SJSA1 (cell line): ENCODE measurements at places on chromosomes 6 and 20. TPM values are rescaled to one million over a fixed set of nuclear protein-coding genes. Genes with fewer than 3 reads are reported as not detected.

TMC2 gene
- total RNA-seq, result not detected in 2 replicates

OPRM1 gene
- not detected in 2 replicates for total RNA-seq

ABHD12 gene
- 70.9 and 117 TPM in 2 replicates for total RNA-seq

SMLR1 gene
- not detected in 2 replicates for total RNA-seq

SLC4A11 gene
- 0.24 TPM in 1 of 2 replicates, not detected in the other for total RNA-seq

HTR1E gene
- not detected in 2 replicates for total RNA-seq

OR12D3 gene
- not detected in 2 replicates for total RNA-seq

DNA sequence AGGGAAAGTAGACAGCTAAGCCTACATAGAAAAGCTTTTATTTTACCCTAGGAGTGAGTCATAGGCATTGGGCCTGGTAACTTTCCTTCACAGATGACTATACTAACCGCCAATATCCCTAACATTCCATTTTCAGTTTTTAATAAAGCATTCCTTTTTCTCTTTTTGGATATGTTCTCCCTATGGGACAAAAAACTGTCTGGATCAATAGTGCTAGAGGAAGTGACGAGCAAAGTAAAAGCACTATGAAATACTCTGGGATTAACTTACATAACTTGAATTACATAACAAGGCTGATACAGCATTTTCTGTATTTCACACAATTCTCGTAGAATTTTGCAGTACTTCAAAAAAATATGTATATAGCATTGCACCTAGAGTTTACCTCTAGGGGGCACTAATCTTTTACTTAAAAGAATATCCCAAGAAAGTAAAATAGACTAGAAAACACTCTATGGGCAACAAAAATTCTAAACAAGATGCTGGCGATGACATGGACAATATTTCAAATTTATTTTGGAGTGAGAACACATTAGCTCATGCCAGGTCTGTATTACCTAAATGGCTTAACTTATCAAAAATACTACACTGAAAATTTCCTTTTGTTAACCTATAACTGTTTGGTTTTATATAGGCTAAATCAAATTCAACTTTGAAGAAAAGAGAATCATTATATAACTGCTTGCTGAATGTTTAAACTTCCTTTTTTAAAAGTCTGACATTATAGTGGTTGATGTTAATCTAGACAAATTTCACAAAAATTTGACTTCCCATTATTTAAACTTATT, 66.3 kb upstream of the DST start:
- peak; percentile 81 for DNase-seq

- no peak for DNase-seq
Observed at GRCh38 chr6:124438546-124439065, 523.6 kb upstream of the RNF217 start.

GRCh38 chr20:41182296-41183212, 45.2 kb downstream of the PLCG1 start:
- DNase-seq, result peak; percentile 39

DNA sequence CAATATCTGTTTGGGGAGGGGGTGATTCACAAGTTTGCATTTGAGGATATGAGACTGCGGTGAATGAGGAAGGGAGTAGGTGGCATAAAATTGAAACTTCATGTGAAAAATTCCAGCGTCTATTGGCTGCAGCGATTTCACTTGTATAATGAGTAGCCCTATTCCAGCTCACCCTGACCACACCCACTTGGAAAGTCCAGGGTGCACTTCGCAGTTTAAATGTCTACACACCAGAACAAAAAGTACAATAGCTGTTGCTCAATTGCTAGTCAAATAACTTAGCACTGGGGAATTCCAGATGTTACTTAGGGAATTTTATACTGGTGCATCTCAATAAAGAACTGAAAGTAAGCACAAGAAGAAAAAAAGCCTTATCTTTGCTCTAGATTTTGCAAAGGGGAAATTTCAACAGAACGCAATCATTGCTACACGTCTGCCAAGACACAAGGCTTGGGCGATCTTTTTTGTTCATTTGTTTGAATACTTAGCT, 6.3 kb downstream of the TNFAIP3 start:
- peak; percentile 73 for DNase-seq

GRCh38 chr6:23177806-23178205, 608.4 kb downstream of the HDGFL1 start:
- DNase-seq, result no peak

DNA sequence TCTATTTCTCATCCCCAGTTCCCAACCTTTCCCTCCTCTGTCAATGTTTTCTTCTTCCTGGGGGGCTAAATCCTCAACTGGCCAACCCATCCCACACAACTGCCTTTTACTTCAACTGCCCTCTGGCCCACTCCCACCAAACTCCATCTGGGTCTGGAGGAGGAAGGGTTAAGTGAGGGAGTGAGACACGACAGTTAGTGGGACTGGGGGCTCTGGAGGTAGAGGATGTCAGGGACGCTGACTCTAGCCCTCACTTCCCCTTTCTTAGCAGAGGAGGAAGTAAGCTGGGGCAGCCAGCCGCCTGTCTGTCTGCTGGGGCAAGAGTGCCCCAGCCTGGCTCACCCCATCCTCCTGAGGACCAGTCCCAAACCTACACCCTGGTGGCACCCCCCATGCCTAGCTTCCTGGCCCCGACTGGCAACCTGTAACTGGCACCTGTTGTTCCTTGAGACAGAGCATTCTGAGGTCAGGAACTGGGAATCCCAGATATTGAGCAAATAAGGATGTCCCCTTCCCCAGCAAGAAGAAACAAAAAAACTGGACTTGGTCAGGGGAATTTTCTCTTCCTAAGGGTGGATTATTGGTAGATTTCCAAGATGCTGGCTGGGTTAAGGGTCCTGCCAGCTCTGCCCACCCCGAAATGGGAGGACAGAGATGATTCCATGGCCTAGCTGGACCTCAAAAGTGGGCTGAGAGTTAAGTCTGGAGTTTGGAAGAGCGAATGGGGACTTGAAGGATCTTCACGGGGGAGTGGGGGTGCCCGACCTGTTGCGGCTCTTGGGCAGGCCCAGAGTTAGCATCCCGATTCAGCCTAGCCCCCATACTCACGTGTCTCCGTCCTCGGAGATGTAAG, 971 bp downstream of the NFKBIE start:
- DNase-seq, result no peak

DNA sequence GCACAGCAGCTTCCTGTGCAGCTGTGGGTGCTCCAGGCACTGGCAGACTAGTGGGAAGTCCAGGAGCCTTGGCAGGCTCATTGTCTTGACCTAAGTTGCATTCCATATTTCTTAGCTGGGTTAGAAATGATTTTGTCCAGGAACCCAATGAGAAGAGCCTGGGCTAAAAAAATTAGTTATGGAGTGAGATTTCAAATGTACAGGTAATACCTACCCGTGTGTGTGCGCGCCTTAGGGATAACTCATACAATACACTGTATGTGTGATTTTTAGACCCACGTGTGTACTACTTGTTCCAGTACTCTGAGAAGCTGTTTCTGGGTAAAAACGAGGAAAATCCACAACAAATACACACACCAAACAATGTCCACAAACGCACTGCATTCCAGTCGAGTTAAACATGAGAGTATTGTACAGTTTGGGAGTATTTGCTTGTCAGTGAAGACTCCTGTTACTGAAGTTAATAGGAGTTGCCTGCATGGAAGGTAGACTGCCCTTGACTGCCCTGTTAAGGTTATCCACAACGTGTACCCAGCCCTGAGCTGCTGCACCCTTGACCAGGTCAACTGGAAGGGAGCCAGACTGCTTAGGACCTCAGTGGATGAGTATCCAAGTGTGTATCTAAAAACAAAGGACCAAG, 1.4 kb downstream of the PAQR8 start:
- DNase-seq, result peak; percentile 42

DNA sequence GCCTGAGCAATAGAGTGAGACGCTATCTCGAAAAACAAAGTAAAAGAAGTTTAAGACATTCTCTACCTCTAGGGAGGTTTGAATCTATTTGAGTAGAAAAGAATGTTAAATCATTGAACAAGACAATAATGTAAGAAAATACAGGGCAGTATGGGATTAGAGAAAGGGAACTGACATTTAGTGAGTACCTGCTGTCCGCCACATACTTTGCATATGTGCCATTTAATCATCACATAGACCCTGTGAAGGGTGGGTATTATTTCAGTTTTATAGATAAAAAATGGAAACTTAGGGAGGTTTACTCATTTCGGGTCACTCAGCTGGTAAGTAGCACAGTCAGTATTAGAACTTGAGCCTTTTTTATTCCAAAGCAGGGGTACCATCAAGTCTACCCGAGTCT, 31.4 kb downstream of the STK4 start:
- DNase-seq, result no peak

- DNase-seq, result no peak
Observed at GRCh38 chr6:15672291-15672690, 9.5 kb upstream of the DTNBP1 start.

DNA sequence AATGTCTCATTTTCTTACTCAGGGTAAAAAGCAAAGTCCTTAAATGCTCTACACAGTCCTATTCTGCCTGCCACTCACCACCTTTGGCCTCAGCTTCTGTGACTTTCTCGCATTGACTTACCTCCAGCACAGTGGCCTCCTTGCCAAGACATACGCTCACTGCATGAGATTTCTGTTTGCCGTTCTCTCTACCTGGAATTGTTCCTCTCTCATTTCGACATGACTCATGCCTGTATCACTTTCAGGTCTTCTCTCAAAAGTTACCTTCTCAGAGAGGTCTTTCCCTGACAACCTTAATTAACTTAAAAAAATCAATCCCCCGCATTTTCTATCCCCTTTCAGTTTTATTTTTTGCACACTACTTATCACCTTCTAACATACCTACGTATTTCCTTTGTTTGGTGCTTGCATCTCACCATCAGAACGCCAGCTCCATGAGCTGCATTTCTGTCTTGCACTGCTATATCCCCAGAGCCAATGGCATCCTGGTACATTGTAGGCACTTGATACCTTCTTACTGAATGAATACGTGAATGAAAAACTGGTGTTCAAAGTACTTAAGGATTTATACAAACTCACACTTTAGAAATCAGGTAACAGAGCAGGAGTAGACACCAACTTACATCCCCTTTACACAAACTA, 24.5 kb downstream of the TENT5A start:
- no peak for DNase-seq

- DNase-seq, result no peak
Observed at GRCh38 chr6:7859591-7859990, 51.0 kb downstream of the TXNDC5 start.

DNA sequence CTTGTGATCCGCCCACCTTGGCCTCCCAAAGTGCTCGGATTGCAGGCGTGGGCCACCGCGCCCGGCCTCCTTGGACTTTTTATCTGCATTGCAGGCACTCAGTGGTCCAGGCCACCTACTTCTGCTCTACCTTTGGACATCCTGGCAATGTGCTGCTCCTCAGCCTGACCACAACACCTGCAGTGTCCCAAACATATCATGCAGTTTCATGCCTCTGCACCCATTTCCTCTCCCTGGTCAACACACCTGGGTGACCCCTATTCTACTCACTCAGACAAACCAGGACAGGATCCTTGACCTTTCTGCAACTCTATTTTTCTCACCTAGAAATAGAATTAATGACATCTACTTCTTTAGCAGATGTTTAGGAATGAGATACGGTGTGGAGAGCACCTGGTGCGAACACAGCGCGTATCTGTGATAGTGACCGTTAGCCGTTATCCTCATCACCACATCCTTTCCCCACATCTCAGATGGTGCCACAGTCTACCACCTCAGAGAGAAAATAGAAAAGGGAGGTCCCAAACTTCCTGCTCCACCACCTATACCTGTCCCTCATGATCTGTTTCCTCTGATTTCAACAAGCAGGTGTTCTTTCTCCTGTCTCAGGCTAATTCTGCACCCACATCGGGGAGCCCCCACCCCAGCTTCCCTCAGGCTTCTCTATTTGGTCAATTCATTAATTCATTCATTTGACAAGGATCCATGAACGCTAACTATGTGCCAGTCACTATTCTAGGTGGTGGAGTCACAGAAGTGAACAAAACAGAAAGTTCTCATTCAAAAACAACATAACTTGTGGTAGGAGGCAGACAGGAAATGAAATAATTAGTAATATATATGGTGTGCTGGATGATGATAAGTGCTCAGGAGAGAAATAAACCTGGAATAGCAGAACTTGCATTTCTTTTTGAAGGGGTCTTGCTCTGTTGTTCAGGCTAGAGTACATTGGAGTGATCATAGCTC, 4.3 kb upstream of the BTN3A2 start:
- DNase-seq, result no peak

- peak; percentile 39 for DNase-seq
Observed at GRCh38 chr6:111871725-111872400, 1.4 kb downstream of the FYN start.
